ENCODE measurements at places on chromosomes 2 and 18.

GRCh38 chr18:10949655-10950054, 199.7 kb downstream of the PIEZO2 start:
- no peak for DNase-seq

DNA sequence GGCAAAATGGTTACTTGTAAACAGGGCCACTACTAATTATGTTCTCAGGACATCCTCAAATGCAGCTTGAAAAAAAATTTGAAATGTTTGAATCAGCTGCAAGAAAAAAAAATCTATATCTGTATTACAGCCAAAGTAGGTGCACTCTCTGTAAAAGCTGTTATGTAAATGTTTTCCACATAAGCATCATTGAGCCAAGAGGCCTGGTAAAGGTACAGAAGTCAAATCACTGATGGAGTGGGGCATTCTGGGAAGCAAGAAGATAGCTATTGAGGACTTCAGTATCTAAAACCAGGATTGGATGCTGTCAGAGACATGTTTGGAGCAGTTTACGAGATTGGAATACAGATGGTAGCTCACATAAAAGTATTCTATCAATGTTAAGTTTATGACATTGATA, 80.3 kb downstream of the MAPRE2 start:
- no peak for DNase-seq

DNA sequence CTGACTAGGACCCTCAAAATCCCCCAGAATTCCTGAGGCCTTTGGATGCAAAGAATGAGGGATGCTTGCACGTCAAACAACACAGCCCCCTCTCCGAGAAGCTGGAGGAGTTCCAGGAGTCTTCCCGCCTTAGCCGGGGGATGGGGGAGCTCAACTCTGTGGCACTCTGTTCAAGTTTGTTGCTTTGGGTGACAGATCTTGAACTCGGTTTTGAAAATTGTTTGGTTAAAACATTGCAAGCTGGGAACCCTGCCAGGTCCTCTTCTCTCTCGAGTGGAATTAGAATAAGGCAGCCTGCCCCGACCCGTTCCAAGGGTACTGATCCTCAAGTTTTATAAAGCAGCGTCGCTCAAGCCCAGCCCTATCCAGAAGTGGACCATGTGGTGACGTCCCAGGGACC, 244.1 kb downstream of the LOXHD1 start:
- DNase-seq: no peak

- peak; percentile 21 for DNase-seq
Measured at GRCh38 chr2:112542984-112543661, 858 bp downstream of the POLR1B start.

- DNase-seq: no peak
Measured at GRCh38 chr2:118090387-118091139, 2.3 kb downstream of the INSIG2 start.

DNA sequence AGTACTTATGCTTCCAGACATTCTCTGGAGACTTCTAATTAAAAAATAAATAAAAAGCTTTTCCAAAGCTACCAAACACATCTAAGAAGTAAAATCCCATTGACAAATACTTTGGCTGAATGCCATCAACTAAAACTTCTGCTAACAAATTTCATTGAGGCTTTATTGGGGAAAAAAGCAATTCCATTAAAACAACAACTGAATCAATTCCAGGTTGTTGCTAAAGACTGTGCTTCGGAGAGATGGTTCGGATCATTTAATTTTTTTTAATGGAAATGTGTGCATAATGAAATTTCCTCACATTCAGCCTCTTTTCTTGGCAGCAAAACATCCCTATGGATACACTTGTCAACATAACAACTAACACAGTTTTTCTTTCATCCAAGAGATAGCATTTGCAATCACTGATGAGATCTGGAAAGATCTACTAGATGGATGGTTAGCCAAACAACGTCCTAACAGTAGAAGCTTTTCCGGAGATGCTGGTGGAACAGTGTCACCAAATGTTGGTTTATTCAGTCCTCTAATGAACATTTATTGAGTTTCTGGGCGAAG, 446.1 kb upstream of the FAM98A start:
- DNase-seq: no peak

- no peak for DNase-seq
Measured at GRCh38 chr2:234939576-234939975, 12.2 kb upstream of the SH3BP4 start.

DNA sequence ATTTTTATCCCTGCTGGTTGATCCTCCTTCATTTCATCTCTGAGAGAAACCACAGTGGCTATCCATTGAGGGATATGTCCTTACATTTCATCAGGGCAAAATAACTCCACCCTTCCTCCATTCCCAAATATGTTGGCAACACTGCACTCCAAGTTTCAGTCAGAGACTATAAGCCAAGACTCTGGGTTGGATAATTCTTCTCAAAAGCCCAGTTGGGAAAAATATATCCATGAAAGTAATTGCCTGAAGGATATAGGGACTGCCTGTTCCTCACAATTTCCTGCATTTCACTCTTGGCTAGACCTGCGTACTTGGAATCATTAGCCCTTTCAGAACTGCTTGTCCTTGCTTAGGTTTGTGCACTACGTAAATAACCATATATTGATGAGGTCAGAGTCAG, 27.9 kb upstream of the EPB41L3 start:
- no peak for DNase-seq

DNA sequence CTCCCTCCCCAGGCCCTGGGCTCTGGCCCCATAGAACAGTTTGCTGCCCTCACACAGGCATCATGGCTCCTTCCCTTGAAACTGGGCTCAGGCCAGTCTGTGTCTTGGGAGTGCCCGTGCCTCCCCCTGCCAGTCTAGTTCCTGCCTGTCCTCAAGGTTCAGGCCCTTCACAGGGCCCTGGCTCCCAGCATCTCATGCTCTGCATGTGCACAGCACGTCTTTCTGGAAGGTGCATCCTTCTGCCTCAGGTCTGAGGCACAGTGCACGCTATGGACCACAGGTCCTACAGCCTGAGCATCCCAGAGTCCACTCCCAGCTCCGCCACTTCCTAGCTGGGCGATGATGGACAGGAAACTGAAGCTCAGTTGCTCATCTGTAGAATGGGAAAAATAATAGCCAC, 35.6 kb upstream of the FOSL2 start:
- no peak for DNase-seq

DNA sequence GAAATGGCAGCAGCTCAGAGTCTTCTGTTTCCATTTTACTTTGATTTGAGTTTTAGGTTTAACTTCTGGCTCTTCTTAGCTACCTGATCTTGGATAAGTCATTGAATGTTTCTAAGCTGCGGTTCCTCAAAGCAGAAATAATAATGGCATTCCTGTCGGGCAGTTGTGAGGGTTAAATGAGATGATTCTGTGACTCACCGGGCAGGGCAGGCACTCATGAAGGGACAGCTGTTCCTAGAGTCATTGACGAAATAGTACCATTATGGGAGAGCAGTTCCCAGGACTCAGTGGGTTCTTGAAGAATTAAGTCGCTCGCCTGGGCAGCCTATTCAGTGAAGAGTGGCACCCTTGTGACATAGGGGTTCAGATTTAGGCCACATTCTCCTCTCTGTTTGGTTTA, 10.3 kb downstream of the TRIB2 start:
- no peak for DNase-seq

DNA sequence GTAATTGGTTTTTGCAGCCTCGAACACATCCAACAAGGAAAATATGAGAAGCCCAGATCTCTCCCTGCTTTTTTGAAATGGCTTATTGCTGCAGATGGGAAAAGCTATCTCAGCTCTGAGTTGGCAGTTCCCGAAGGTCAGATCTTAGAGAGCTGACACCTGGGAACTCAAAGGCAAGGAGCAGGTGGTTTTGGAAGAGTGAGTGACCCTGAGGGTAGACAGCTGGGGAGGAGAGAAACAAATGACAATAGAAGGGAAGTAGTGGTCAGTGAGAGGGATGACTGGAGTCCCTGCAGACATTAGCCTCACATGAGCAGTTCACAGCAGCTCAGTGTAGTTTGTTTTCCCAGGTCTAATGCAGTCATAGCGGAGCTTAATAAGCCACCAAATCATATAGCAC, 317.9 kb downstream of the STK39 start:
- DNase-seq: no peak

GRCh38 chr2:241269707-241270520, 45.6 kb downstream of the HDLBP start:
- DNase-seq: no peak

DNA sequence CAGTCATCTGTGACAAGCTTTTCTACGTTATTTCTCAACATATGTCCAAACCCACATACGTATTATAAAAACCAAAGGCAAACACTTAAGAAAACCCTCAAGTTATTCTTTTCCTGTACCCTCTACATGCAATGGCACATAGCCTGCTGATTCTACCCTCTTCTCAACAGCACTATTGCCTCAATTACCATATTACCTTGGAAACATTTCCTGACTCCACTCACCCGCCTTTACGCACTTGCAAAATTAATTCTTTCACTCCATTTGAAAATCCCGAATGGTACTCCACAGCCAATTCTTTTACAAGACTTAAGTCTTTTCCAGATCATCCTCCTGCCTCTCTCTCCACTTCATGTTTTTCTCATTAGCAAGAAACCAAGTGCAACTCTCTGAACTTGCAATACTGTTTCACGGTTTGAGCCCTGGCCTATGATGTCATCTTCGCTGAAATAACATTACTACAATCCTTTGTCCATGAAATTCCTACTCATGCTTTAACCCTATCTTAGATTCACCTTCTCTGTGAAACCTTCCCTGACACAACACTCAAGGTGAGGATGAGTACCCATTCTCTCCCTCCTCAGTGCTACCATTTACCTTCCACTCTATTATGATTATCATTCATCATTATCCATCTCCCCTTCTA, 29.0 kb downstream of the SESTD1 start:
- peak; percentile 27 for DNase-seq

DNA sequence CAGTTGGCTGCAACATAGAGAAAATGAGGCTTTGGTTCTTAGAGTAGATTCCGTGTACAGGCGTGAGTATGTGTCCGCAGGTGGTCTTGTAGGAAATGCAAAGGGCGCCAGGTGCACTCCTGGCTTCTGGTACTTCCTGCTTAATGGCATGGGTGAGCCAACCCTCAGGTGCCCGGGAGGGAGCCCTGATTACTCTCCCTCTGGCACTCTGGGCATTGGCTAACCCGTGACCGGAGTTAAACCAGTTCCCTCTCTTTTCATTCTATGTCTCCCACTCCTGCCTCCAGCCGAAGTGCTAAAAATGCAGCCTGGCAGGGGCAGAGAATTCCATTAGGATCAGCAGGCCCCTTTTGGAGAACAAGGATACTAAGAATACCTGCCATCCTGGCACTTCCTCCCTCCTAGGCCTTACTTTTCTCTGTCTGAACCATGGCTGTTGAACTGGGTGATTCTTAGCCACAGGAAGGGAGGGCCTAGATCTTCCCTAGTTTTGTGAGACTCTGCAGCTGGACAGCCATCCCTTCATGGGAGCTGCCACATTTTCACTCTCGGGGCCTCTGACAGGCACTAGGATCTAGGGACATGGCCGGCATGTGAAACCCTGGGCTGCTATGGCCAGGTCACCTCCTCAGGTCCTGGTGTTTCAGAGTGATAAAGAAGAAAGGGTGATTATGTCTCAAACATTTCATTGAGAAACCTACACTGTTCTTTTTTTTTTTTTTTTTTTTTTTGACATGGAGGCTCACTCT, 6.5 kb downstream of the MERTK start:
- no peak for DNase-seq

GRCh38 chr18:62128157-62128556, 58.7 kb downstream of the PIGN start:
- DNase-seq: no peak

DNA sequence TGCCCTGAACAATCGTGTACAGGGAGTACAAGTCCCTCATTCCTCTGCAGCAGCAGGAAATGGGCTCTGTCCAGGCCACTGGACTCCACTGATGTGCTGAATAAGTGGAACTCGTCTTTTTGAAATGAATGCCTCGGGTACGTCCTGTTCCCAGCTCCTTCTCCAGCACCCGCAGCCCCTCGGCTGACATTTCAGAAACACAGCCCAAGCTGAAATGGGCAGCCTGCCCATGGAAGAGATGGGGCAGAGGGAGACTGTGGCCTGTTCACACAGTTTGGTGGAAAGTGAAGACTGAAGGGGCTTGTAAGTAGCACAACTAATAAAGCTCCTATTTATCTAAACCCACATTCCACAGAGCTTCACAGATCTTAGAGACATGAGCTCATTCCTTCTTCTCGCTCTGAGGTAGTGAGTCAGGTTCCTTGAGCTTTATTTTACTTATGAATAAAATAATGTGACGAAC, 498.6 kb downstream of the TXNL1 start:
- DNase-seq: no peak

DNA sequence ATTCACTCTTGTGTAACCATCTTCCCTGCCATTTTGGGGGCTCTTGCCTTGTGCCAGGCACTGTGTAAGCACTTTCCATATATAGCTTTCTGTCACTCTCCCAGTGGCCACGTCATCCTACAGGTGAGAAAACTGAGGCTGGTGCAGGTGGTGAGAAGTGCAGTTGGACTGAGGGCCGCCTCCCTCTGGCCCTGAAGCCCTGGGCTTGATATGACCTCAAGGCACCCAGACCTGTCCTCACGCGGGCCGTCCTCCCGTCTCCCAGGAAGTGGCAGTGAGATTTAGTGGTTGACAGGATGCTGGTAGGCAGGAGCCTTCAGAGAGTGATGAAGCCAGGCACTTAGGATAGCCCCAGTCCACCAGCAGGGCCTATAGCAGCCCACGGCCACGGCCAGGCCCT, 30.5 kb downstream of the MAL start:
- no peak for DNase-seq

GRCh38 chr2:168710754-168711467, 91.5 kb upstream of the NOSTRIN start:
- no peak for DNase-seq

DNA sequence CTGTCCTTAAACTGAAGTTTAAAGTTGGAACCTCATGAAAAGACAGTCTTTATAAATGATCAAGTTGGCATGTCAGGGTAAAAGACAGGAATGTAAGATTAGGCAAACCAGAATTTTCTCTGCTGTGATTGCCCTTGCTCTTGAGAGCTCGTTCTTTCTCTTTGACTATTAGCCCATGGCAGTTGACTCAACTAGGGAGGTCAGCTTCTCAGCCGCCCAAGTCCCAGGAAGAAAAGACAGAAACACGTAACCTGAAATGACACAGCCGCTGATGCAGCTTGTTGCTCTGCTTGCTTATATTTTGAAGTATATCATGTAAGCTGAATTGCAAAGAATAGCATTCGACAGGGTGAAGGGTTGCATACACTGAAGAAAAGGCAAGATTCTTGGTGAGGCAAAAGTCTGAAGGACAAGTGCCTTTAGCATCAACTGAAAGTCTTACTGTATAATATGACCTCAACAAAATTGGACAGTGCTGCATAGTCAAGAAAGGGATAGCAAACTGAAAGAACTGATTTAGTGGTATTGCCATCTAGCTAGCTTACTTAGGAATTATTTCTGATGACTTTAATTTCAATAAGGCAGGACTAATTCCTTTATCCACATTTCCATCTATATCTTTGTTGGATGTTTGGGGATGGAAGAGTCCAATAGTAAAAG, 54.7 kb downstream of the ARHGAP15 start:
- DNase-seq: no peak
